Activated T-cell treated with anti-CD3 and anti-CD28 coated beads for 48 hours (primary cell): ENCODE measurements at places on chromosomes 6 and 20.

DNA sequence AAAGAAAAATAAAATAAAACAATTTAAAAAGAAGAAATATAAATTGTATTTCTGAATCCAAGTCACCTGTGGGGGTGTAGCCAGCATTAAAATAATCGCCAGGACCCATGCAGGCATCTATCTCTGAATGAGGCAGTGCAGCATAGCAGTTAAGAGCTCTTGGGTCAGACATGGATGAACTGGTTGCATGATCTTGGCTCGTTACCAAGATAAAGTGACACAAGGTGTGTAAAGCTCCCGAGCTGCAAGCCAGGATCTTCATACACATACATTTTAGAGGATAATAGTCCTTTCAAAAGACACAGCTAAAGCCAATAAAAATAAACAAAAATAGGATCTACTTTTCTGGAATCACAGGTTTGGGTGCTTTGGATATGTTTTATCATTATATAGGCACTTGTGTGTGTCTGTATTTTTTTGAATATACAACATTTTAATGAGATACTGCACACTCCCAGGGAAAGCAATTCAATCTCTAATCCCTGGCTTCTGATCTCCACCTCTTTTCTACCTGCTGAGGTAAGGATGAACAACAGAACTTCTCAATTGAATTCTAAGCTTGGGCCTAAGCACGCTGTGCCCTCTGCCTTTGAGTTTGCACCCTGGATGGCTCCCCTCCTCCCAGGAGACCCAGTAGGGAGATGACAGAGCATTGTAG is 8.9 kb downstream of the TRIM10 start:
- DNase-seq = no peak

GRCh38 chr6:11425431-11425871 is 112.1 kb upstream of the TMEM170B start:
- DNase-seq = no peak

- DNase-seq = no peak
Measured at GRCh38 chr6:124040655-124041054, 237.0 kb downstream of the NKAIN2 start.

DNA sequence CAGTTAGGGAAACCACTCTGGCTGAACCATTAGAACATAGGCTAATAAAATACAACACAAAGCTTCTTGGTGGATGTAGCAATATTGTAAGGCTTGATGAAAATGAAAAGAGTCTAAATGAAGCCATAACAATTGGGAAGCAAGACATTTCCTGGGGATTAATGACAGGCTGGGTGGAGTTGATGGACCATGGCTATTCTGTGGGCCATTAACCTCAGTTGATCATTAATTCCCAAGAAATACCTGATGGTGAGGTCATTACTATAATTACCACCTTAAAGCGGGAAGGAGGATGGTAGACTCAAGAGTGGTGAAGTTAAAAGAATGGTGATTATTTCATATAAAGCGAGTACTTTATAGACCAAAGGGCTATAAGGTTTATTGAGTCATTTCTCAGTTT is 455.8 kb upstream of the MAP3K7 start:
- no peak for DNase-seq

DNA sequence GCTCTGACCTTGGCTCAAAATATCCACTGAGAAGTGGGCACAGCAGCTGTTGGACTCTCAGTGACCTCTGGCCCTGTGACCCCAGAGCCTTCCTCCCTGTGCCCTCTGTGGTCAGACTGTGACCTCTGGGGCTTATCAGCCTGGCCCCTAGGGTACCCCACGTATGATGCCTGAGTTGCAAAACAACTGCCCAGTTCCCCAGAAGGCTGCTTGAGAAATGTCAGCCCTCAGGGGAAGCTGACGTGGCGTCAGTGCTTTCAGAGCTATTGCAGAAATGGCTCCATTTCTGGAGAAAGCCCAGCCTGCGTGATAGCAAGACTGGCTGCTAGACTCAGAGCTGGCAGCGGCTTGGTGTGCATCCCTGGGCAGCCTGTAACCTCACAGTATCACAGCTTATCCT is 31.5 kb upstream of the TGM2 start:
- DNase-seq = no peak

DNA sequence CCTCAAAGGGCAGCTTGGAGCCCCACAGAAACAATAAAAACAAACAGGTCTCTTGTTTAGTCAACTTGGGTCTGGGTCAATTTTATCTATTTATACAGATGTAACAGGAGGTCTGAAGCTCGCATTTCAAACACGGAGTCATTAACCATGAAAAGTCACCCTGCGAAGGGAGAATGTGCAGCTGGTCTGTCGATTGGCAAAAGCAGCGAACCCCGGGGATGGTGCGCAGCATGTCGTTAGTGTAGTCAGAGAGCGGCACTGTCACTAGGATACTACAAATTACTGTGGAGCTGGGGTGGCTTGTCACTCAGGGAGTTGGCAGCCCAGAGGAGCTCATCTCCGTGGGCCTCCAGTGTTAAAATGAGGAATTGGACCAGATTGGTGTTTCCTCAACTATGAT is 190.4 kb upstream of the ARG1 start:
- no peak for DNase-seq

DNA sequence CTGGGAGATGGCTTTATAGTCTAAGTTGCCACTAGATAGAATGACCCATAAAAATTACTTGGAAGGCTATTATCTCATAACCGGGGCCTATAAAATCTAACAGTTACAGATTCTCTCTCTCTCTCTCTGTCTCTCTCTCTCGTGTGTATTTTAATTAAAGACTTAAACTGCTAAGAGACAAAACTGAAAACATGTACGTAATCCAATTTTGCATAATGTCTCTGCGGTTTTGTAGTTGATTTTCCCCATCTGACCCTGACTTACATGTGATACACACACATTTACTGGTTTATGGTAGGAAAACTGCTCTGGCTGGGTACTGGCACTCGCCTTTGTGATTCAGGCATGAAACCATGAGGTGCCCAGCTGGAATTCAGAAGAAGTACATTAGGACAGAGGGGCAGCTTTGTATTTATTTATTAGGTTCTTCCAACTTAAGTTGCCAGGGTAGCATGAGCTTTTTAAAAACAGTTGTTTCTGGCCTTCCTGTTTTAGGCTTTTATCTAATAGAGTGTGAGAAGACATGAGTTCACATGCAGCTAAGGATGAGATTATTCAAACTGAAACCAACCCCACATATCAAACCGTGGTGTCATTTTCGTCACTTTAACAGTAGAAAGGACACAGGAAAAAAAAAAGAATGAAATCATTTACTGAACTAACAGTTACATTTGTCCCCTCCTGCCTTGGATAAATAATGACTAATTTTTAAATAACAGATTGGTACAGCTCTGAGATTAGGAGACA is 182.5 kb downstream of the GMPR start:
- DNase-seq = no peak

DNA sequence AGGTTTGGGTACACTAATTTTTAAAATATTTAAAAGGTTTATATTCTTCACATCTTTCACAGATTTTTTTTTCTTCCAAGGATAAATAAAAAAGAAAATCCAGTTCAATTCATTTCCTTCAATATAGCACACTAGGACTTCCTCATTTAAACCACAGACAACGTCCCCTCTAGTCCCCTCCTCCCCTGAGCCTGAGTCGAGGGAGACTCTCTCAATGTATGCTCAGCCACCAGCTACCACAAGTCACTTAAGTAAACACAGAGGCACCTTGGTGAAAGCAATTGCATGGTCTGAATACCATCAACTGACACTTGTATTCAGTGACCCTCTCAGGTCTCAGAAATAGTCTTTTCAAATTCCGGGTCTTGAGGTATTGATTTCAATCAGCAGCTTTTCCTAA is 88.6 kb downstream of the SIM1 start:
- DNase-seq = no peak

- DNase-seq = no peak
Measured at GRCh38 chr6:85469276-85470022, 19.6 kb downstream of the NT5E start.

- no peak for DNase-seq
Measured at GRCh38 chr20:2911200-2911599, 37.9 kb downstream of the PTPRA start.

GRCh38 chr6:17883665-17884497 is 103.6 kb downstream of the KIF13A start:
- DNase-seq = no peak

DNA sequence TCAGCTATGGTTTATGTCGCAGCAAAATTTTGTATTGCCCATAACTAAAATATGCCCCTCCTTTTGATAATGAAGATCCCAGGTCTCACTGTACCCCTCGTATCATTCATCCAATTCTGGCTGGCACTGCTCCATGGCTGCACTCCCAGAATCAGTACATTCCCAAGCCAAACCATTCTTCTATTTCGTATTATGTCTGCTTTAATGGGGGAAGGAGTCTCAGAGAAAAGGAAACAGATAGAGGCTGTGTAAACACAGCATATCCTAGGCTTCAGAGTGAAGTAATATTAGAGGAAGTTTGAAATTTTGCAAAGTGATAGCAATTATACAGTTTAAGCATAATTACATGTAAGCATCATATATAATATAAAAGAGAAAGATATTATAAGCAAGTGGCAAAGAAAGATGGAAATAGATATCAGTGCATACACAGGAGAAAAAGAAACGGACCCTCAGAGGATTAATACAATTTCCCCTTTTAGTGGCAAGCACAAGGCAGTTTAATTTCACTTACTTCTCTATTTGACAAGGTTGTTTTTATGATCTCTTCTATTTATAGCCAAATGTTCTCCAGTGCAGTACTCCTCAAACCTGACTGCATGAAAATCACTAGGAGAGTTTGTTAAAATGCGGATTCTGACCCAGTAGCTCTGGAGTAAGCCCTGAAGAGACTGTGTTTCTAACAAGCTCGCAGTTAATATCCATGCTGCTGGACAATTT is 56.5 kb upstream of the TENT5A start:
- DNase-seq = no peak

DNA sequence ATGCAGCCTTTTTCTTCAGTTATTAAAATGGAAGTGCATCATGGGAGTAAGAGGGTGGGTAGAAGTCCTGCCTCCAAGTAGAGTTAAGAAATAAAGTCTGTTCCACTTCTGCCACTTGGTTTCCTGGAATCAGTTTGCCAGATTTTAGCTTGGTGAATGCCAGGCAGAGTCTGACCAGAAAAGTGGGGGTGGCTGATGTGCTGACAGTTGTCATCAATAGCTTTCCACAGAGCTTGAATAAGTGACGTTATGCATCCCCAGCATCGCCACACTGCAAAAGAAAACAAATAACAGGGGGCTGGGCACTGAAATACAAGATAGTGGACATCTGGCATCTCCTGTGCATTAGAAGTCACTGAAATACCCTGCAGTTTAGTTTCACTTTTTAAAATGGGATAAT is 30.8 kb upstream of the CEP162 start:
- DNase-seq = no peak

GRCh38 chr6:158043586-158044524 is 62.2 kb downstream of the SYNJ2 start:
- no peak for DNase-seq

- DNase-seq = no peak
Measured at GRCh38 chr6:106800379-106800778, 171.0 kb downstream of the QRSL1 start.

DNA sequence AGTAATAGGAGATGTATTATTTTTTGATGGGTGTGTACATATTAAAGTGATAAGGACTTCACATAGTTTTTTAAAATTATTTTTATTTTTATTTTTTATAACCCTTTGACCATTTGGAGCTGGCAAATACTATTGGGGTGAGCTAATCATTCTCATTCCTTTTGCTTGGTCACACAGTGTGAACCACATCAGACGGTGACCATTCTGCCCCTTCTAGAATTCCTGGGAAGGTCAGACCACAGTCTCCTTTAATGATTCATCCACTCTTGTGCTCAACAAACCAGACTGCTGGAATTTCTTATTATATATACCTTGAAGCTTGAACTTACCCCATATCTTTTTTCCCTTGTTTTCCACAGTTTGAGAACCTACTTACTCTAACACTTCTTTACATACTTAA is 23.9 kb upstream of the PRL start:
- no peak for DNase-seq

- no peak for DNase-seq
Measured at GRCh38 chr6:33018904-33019303, 9.5 kb upstream of the HLA-DOA start.

DNA sequence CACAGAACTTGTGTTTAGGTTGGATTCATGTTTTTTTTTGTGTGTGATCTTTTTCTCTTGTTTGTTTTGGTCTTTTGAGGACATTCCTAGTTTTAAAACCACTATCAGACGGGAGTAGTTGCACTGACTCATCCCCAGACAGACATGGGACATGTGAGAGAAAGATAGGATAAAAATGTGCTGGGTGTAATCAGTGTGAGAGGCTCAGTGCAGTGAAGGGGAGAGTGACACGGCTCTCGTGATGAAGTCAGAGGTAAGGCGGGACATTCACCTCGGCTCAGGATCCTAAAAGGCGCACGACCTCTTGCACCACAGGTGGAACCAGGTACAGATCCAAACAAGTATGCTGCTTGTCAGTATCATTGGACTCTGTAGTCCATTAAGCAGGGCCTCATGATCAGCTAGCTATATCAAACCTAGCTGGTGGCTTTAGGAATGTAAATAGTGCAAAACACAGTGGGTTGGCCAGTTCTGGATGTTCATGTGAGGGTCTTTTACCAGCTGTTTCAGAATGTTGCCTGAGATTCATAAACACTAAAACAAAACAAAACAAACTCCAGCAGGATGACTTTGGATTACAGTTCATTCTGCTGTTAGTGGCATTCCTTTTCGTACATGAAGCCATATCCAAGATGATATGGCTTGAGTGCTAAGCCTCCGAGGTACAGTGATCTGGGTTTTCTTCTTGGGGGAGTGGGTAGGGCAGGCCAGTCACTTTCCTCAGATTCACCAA is 18.0 kb downstream of the FOXO3 start:
- DNase-seq = no peak

- DNase-seq = no peak
Measured at GRCh38 chr20:47673671-47673955, 111.7 kb downstream of the SULF2 start.

- DNase-seq = no peak
Measured at GRCh38 chr6:107244742-107245480, 129.6 kb upstream of the BEND3 start.

DNA sequence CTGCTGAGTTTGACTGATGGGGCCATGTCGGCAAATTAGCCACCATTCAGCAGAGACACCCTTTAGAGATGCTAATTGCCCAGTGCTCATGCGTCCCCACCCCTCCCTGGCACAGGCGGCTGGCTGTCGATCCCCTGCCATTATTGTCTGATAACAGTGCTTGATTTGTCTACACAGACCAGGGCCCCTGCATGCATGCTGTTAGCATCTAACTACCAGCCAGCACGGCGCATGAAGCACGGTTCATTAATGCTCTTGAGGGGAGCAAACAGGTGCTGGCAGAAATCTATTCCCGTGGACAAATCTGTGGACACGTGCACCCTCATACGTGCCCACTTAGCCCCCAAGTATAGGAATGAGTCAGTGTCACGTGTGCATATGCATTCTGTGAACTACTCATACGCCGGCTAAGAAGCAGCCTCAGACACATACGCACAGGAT is 32.2 kb downstream of the KCNB1 start:
- DNase-seq = no peak

DNA sequence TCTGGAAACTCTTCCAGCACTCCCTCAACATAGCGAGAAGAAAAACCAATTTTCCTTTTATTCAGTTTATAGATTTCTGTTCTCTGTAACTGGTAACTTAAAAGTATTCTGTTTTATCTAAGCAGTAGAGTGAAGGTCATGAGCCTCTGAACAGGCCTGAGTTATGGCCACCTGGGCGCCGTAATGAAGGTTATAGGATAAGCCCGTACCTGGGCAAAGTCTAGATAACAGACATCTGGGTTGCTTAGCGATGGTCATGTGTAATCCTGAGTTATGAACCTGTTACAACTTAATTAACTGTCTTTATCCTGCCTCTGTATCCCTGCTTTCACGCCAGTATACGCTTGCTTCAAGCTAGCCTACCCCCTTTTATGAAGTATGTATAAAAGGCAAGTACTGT is 13.0 kb upstream of the FAM217A start:
- no peak for DNase-seq
